ENCODE measurements at places on chromosomes 2 and 18.

- DNase-seq, result peak; percentile 54
These were observed 160 bp downstream of the SPTBN1 start for GRCh38 chr2:54456362-54456611.

- no peak for DNase-seq
These were observed 1225.6 kb downstream of the LRP1B start for GRCh38 chr2:140905083-140905781.

- no peak for DNase-seq
These were observed 60.3 kb downstream of the LONRF2 start for GRCh38 chr2:100262046-100262445.

DNA sequence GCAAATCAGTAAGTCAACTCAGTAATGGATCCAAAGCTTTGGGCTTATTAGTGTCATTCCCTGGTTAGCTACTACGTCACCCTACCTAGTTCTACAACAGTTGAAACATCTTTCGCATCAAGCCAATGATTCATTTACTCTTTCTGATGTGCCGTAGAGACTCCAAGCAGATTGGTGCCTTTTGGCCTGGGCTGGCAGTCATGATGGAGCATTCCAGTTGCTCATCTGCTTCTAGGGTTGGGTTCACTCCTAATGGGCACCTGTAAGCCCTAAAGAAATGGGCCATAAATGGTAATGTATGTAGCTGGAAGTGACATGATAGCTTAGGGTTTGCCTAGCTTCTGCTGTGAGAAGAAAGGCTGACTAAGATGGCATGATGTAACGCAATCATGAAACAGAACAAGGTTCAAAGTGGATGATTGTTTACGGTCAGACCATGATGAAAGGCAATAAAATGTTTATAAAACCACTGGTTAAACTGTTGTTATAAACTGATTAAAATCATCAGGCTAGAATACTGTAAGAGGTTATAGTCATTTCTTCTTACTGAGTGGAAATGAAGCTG, 20.4 kb upstream of the CCL20 start:
- DNase-seq, result no peak

DNA sequence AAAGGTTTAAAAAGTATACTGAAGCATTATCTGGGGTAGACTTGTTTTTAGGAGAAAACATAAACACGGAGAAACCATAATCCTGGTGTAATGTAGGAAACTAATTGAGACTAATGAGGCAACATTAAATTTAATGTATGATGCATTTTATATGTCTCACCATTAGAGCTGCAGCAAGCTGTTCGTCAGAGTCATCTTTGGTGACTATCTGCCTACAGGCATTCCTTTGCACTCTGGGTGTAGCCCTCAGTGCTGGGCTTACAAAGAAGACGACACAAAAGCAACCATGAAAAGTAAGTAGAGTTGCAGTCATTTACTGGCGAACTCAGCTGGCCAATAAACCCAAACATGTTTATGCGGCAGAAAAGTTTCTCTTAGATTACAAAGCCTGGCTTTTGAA, 415.3 kb upstream of the ZEB2 start:
- no peak for DNase-seq

GRCh38 chr18:31100436-31101182, 1.6 kb downstream of the DSC2 start:
- no peak for DNase-seq

DNA sequence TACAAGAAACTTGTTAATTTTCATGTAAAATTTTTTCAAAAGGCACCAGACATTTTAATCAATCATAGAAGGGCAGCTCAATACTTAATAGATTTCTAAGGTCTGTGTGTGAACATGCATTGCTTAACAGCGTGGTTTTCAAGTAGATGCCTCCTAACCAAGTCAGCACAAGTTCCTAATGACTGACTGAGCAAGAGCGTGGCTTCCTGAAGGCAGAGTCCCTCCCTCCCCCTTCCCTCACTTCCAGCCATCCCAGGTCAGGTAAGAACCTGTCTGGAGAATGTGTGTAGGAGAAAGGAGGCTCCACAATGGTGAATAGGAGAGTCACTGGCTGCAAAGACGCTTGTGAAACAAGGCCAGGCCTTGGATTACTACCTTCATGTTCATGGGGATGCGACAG, 33.5 kb upstream of the DAPL1 start:
- no peak for DNase-seq

GRCh38 chr2:200798514-200798913, 13.2 kb upstream of the BZW1 start:
- DNase-seq, result no peak

GRCh38 chr2:96208143-96209010, at the start of gene STARD7:
TSS of gene STARD7 (minus strand) at chr2:96208827. CDS start at chr2:96208434, 393 bp downstream.
- peak; percentile 99 for DNase-seq

DNA sequence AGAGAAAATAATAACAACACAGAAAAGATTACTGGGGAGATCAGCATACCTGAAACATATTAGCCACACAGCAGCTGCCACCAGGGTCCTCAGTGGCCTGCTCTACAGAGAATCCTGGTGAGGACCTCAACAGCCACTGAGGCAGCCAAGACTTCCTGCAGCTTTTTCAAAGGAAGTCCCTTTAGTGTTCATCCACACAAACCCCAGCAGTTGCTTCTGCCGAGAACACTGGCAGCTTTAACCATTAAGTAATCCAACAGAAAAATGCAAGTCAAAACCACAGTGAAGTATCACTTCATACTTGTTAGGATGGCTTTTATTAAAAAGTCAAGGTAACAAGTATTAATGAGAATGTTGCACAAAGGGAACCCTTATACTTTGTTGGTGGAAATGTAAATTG, 542.0 kb upstream of the GCFC2 start:
- no peak for DNase-seq

DNA sequence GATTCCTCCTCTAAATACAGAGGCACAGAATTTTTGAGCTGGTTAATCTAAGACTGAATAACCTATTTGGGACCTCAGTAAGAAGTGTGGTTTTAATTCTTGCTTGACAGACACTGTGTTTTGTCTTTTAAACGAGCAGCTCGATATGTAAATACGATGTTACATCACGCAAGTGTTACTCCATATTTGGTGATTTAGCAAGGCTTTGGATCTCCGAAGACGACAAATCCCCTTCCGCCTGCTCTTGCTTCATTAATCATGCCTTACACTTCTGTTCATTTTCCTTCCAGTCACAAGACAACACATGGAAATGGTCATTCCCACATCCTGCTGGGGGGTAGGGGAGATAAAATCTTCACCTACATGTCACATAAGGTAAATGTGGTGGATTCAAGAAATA, 9.4 kb downstream of the BCL11A start:
- DNase-seq, result no peak

- DNase-seq, result no peak
These were observed 48.7 kb downstream of the C1QL2 start for GRCh38 chr2:119109866-119110265.

DNA sequence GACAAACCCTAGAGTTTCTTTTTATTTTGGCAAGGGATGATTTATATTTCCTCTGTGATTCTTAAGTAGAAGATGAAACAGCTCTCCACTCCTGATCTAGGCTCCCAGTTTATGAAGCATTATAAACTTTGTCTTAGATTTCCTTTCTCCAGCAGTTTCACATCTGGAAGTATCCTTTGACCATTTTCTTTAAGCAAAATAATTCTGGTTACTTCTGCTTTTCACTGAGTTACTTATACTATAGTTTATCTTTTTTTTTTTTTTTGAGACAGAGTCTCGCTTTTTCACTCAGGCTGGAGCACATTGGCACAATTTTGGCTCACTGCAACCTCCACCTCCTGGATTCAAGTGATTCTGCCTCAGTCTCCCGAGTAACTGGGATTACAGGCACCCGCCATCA, 45.5 kb downstream of the KCMF1 start:
- DNase-seq, result no peak

DNA sequence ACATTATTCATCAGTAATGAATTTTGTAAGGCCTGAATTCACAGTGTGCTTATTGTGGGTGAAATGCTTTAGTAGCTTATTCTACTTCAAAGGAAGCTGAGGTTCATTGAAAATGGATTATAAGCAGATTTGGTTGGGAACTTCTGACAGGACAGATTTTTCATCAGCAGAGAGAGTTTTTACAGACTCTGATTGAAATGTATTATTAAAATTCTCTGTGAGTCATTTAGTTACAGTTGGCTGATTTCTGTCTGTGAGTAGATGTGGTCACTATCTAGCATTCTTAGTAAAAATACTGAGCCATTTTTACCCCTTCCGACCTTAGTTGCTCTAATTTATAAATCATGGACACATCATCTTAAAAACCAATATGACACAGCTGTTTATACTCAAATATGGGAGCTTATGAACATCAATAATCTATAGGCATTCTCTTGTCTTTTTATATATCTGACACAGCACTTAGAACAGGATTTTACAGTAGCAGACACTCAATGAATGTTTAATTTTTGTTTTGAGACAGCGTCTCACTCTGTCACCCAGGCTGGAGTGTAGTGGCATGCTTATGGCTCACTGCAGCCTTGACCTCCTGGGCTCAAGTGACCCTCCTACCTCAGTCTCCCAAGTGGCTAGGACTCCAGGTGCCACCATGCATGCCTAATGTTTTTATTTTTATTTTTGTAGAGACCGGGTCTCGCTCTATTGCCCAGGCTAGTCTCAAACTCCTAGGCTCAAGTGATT, 239.6 kb downstream of the BABAM2 start:
- no peak for DNase-seq

GRCh38 chr18:45874491-45875184, 49.2 kb downstream of the SIGLEC15 start:
- DNase-seq, result peak; percentile 80

DNA sequence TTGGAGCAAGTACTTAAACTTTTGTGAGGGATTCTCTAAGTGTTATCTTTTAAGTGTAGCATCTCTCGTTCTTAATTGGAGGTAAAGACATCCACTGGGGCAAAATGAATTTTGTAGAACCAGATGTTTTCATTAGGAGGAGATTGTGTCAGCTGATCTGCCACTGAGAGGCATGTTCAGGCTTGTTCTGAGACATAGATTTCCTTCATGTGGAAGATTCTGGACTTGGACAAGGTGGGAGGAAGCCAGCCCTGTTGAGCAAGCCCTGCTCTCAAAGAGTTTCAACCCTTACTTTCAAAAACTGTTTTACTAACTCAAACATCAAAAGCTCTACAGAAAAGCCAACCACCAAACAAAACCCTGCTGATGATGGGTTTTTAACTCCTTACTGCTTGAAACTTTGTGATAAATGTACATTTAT, 6.5 kb downstream of the MAP4K4 start:
- no peak for DNase-seq

DNA sequence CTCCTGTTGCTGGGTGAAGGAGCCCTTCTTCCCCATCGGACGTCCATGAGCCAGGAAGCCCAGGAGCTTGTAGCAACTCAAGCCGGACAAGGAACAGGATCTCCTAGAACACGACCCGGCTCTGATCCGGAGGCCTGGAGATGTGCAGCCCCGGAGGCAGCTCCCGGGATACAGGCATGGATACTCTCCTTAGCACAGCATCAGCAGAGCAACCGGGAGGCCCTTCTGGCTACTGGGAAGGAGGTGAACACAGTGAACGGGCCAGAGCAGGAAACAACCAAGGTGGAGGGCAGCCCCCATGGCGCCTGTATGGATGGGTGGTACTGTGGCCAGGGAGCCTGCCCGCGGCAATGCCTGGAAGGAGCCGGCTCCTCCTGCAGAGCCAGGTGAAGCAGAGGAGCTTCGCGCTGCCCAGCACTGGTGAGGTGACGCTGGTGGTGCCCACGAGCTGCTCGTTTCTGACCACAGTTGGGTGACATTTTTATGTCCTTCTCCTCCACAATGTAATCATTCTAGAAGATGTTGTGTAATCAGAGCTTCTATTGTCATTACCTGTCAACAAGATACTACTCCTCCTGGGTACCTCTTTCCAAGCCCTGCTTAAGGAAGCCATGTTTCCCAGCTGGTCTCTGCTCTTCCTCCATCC, 94.3 kb downstream of the TWIST2 start:
- no peak for DNase-seq

GRCh38 chr18:72692595-72692994, 148.5 kb upstream of the CBLN2 start:
- DNase-seq, result no peak

DNA sequence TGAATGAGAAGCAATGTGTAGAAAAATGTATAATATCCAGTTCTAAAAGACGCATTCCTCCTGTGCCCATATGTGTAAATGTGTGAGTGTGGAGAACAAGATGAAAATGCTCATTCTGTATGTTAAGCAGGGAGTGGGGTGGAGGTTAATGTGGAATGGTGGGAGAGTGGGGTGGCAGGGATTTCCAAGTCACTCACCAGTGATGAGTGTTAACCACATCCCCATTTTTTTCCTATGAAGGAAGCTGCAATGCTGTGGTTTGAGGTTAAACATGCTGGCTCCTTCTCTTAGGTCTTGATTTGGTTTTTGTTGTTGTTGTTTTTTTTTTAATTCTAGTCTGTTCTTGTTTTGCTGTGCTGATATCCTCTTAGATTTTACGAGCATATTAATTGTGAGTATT, 169.4 kb downstream of the NEDD4L start:
- no peak for DNase-seq

DNA sequence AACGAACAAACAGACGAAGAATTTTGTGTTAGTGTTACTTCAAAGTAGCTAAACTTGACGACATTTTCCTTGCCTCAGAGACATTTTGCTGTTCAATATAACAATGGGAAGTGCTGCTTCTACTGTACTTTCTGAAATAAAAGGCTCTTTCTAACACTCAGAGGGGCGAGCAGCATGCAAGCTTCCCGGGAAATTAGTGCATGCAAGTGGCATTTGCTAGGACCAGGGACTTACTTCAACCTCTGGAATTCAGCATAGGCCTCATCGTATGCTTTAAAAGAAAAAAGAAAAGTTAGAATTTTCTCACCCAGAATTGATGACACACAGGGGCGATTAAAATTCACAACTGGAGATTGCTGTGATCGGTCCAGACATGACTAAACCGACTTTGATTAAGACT, 62.5 kb upstream of the LPIN2 start:
- DNase-seq, result no peak

GRCh38 chr2:143088388-143088787, 40.8 kb upstream of the ARHGAP15 start:
- no peak for DNase-seq

DNA sequence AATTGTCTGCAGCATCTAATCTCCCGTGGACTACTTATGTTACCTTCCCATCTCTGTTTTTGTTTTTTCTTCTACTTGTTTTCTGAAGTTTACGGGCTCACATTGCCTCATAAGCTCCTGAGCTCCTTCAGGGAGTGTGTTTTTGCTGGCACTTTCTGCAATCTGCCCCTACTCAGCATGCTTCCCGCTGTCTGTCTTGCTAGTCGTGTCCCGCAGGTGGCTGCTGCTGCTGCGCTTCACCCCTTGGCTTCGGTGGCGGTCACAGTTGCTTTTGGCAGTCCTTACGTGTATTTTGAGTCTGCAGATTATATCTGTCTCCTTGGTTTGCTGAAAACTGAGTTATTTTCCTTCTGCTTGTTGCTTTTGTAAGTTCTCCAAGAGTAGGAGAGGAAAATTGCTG, 37.3 kb downstream of the FER1L5 start:
- no peak for DNase-seq

GRCh38 chr2:176769499-176770370, 442.9 kb upstream of the HNRNPA3 start:
- DNase-seq, result no peak

- DNase-seq, result no peak
These were observed 3.0 kb downstream of the TGIF1 start for GRCh38 chr18:3452750-3453539.
